Lower lobe of right lung (tissue), 2 donors: ENCODE measurements at places on chromosomes 6 and 20. TPM values are rescaled to one million over a fixed set of nuclear protein-coding genes. Genes with fewer than 3 reads are reported as not detected.

The VIP gene
- total RNA-seq, result 1.5 TPM

The HLA-DRA gene
- 2,056 TPM for total RNA-seq

The DHX16 gene
- total RNA-seq, result 28.4 TPM

The RIMS1 gene
- 3.8 TPM for total RNA-seq

The VSX1 gene
- not detected for total RNA-seq

The MTFR2 gene
- 1.5 TPM for total RNA-seq
